ENCODE measurements at places on chromosomes 12 and 14.

GRCh38 chr12:100376161-100376560 lies 19.3 kb downstream of the SLC17A8 start:
- DNase-seq, result no peak

DNA sequence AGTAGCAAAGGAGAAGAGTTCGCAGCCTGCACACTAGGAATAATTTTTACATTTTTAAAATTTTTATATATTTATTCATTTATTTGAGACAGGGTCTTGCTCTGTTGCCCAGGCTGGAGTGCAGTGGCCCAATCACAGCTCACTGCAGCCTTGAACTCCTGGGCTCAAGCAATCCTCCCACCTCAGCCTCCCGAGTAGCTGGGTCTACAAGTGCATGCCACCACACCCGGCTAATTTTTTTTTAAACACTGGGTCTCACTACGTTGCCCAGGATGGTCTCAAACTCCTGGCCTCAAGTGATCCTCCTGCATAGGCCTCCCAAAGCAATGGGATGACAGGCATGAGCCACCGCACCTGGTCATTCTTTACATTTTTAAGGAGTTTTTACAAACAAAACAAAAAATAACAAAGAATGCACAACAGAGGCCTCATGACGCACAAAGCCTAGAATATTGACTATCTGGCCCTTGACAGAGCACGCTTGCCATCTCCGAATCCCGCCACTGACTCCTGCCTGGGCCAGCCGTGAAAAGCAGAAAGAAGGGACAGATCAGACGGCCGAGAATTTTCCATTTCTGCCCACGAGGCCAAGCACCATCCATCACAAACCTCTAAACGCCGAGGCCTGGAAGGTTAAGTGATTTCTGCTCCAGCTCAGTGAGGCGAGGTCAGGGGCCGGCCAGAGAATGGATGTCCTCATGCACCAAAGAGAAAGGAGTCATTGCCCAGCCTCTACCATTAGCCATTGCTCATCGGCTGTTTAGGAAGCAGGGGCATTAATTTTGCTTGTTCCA lies 120.0 kb downstream of the SCARB1 start:
- DNase-seq, result no peak

DNA sequence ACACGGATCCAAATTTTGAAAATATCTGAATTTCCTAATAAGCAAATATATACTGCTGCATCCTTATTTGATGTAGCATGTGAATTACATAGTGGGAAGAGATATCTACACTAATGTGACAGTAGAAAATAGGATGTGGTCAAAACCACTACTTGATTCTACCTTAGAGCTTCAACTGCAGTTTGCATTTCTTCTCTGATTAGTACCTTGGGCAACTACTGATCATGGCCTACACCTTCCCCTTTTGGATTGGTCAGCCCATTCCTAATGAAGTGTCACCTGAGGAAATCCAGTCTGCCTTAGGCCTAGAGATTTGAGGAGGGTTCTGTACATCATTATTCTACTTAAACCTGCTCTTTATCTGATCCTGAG lies 10.7 kb downstream of the LLPH start:
- no peak for DNase-seq

DNA sequence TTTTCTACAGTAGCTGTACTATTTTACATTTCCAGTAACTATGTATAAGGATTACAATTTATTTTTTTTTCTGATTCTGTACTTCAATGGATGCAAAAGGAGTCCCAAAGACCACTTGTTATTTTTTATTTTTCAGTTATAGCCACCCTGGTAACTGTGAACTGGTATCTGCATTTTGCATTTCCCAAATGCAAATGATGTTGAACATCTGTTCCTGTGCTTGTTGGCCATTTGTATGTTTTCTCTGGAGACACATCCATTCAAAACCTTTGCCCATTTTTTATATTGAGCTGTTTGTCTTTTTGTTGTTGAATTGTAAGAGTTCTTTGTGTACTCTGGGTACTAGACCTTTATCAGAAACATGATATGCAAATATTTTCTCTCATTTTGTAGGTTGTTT lies 485.6 kb downstream of the LRIG3 start:
- DNase-seq, result no peak

DNA sequence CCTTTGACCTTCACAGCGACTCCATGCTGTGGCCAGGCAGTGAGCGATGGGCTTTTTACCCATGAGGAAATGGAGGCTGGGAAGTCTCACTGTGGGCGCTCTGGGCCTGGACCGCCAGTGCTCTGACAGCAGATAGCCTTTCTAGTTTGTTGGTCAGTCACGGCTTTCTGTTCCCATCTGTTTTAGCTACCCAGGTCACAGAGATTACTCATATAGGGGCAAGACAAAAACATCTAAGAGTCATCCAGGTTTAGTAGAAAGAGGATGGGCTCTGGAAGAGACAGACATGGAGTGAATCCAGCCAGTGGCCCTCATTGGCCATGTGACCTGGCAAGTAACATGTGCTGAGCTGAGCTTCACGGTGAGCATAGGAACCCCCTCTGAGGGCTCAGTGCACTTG lies 68.6 kb downstream of the MARK3 start:
- DNase-seq, result no peak

GRCh38 chr14:73889376-73889775 lies 2.7 kb downstream of the ZNF410 start:
- DNase-seq, result no peak

GRCh38 chr12:42156232-42156631 lies 11.6 kb upstream of the GXYLT1 start:
- DNase-seq, result no peak

DNA sequence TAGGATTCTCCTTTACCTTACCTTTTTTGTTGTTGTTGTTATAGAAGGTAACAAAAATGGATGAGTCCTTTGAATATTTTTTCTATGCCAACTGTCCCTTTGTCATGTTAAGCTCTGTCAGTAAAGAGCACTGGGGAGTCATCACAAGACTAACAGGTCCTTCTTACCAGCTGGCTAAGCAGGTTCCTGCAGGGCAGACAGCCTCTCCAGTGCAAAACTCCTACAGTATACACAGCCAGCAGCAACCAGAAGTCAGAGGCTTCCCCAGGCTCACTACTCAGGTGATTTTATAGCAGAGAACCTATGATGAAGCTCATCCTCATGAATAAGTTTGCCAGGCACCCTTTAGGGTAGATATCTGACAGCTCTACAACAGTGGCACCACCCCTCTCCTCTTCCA lies 271.1 kb downstream of the RERGL start:
- no peak for DNase-seq

DNA sequence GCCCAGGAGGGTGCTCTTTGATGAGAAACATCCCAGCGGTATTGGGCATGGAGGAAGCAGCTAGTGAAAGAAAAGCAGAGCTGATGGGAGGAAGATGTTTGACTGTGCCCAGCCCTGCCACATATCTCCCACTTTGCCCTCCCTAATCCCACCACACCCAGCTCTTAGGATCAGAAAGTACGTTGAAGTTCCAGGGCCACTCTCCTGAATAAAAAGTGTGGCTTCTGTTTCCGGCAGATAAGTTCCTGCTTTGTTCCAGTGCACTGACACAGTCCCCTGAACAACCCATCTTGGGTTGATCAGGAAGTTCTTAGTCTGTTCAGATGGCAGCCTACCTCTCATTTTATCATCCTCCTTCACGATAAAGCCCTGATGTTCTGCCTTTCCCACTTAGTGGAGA lies 16.5 kb downstream of the TPCN1 start:
- DNase-seq, result no peak

Measured in H4 (cell line).